ENCODE measurements at places on chromosomes 3 and 15.

- no peak for DNase-seq
Measured at GRCh38 chr15:91559066-91559465, 294.4 kb upstream of the SLCO3A1 start.

GRCh38 chr3:40924559-40925141 lies 274.7 kb upstream of the CTNNB1 start:
- no peak for DNase-seq

- no peak for DNase-seq
Measured at GRCh38 chr3:52323526-52324295, 7.6 kb downstream of the DNAH1 start.

- DNase-seq, result no peak
Measured at GRCh38 chr15:92808598-92809063, 91.5 kb upstream of the CHD2 start.

GRCh38 chr3:171267104-171267503 lies 193.1 kb downstream of the TNIK start:
- DNase-seq, result no peak

DNA sequence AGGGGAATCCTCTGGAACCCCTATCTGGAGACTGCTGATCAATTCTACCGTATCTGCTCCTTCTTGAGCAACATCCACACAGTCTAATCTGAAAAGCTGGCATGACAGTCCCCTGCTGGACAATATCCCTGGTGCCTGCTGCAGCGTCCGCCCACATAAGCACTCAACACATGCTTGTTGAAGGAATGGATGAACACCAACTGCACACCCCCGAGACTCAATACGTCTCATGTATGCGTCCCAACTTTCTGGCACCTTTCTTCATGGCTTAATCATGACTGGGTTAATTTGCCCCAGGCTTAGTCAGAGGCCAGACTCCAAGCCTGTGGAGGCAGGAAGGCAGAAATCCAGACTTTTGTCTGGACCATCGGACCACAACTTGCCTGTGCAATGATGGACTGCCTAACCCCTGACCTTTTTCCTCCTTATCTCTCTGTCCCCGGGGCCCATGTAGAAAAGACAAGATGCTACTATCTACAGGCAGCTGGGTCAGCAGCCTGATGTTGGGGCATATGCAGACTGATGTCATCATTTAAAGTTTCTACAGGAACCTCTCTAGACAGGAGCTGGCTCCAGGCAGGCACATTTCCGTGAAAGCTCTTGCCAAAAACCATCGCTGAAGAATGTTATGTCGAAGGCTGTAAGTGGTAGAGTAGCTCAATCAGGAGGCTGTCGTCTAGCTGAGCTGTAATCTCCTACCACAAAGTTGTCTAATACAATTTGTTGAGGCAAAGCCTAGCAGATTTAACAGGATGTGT lies 114.1 kb upstream of the TPM1 start:
- DNase-seq, result no peak

GRCh38 chr3:14647976-14648955 lies 3.3 kb upstream of the CCDC174 start:
- DNase-seq, result no peak

GRCh38 chr3:36303286-36303685 lies 77.0 kb upstream of the STAC start:
- DNase-seq, result no peak

- no peak for DNase-seq
Measured at GRCh38 chr15:24734396-24734795, 58.8 kb downstream of the NPAP1 start.
